SK-N-MC (cell line): ENCODE measurements at places on chromosomes 7 and 10.

DNA sequence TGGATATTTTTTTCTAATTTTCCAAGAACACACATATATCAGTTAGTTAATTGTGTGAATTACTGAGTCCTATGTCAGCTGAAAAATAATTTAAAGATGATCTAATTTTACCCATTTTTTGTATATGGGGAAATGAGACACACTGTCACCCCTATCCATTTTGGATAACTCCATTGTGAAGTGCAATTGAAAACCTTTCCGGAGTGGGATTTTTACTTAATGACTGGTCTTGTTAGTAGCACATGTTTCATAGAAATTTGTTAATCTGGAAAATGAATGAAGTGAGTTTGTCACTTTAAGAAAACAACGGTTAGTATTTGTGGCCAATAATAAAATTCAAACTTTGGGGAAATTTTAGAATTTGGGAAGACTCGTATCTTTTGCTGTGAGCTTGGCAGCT lies 2.0 kb downstream of the GARS1 start:
- DNase-seq: no peak

DNA sequence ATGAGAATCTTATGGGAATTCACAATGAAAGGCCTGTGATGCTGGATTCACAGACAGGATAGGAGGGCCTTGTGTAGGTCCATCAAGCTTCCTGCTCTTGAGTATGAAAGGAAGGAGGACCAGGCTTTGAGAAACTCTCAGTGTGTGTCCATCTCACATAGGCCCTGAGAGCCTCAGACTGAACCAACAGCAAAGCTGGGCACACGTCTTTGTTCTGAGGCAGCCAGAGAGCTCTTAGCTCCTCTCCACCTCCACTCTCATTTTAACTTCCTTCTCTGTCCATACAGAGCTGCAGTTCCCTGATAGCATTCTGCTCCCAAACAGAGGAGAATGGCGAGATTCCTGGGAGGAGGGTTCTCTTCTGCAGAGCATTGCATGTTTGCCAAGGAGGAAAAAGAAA lies 515.6 kb downstream of the CALN1 start:
- DNase-seq: no peak

DNA sequence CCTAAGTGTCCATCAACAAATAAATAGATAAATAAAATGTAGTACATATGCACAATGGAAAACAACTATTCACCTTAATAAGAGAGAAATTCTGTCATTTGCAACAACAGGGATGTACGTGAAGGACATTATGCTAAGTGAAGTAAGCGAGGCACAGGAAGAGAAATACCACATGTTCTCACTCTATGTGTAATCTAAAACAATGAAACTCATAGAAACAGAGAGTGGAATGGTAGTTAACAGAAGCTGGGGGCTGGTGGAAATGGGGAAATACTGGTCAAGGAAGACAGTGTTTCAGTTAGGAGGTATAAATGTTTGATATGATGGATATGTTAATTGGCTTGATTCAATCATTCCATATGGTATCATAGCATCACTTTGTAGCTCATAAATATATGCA lies 43.1 kb downstream of the ARL4A start:
- DNase-seq: no peak

DNA sequence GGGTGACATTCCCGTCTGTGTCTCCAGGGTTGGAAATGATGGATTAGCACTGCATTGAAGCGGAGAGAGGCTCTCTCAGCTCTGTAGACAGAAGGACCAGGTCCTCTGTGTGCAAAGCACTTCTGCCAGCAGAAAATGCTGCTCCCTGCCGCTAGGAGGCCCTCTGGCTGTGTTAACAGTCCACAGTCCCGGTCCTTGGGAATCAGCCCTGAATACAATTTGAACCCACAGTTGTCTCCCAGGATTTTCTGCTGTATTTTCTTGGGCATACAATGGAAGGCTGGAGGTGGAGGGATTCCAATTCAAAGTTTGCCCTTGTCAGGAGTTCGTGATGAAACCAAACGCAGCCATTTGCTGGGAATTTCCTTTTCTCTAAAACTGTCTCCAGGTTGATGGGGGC lies 205.2 kb downstream of the GLRX3 start:
- no peak for DNase-seq

DNA sequence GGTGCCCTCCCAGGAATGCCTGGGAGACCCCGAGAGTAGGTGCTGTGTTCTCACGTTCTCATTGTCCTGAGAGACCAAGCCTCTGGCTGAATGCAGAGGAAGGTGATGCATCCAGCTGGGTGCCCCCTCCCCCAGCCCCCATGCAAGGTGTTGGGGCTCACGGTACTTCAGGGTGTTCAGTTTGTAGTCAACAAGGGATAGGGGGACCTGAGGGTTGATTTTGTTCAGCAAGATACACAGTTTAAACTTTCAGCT lies 60.4 kb upstream of the DUSP5 start:
- DNase-seq: no peak

- no peak for DNase-seq
Measured at GRCh38 chr7:95772298-95772770, at the start of gene DYNC1I1. DYNC1I1 (plus strand) TSS chr7:95772554; CDS start chr7:95804730, 32,176 bp downstream.

GRCh38 chr7:118005026-118005425 lies 131.8 kb upstream of the CTTNBP2 start:
- DNase-seq: no peak

GRCh38 chr7:13872709-13873108 lies 116.8 kb downstream of the ETV1 start:
- DNase-seq: no peak

DNA sequence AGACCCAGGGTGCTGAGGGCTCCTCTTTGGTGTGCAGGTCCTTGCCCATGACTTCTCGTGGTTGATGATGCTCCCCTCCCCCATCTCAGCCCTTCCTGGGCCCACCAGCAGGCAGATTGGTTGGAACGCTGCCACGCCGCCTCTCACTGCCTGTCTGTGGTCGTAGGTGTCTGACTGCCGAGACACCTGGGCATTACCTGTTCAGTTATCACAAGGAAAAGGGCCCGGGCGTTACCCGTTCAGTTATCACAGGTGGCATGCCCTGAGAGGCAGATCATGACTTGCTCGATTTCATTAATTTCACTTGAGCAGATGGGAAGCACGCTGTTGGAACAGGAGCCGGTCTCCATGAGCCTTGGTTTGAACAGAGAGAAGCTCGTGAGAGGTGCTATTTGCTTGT lies 42.5 kb downstream of the TACR2 start:
- no peak for DNase-seq

DNA sequence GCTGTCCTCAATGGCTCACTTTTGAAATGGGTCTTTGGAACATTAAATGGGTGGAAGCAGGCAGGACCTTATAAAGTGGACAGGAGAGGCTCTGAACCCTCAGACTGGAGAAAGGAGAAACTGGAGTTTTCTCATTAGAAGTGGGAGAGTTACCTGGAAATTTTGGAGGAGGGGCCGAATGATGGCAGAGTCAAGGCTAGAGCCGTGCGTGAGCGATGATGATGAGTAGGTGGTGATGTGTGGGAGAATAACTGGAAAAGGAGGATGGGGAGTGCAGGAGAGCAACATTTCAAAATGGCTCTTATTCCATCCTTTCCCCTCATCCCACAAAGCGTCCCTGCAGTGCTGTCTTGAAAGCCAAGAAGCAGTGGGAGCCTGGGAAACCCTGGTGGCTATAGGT lies 274.0 kb downstream of the LRMDA start:
- no peak for DNase-seq

- no peak for DNase-seq
Measured at GRCh38 chr10:48429309-48429708, 122.8 kb downstream of the MAPK8 start.

- DNase-seq: no peak
Measured at GRCh38 chr7:142805350-142806021, 34.7 kb downstream of the PRSS2 start.

DNA sequence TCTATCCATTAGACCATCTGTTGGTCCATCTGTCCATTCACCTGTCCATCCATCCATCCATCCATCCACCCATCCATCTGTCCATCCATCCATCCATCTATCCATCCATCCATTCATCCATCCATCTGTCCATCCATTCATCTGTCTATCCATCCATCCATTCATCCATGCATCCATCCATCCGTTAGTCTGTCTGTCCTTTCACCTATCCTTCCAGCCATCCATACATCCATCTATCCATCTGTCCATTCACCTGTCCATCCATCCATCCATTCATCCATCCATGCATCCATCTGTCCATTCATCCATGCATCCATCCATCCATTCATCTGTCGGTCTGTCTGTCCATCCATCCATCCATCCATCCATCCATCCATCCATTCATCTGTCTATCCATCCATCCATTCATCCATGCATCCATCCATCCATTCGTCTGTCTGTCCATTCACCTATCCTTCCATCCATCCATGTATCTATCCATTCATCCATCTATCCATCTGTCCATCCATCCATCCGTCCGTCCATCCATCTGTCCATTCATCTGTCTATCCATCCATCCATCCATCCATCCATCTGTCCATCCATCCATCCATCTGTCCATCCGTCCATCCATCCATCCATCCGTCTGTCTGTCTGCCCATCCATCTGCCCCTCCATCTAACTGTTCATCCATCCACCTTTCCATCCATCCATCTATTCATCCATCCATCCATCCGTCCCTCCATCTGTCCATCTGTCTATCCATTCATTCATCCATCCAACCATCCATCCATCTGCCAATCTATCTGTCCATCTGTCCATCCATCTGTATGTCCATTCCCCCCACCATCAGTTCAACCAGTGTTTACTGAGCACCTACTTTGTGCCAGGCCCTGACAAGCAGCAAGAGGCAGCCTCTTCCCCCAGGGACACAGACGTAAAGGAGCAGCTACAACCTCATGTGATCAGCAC lies 4.8 kb upstream of the LFNG start:
- DNase-seq: no peak

- DNase-seq: no peak
Measured at GRCh38 chr10:11661441-11661840, 50.0 kb upstream of the USP6NL start.

- no peak for DNase-seq
Measured at GRCh38 chr10:32979041-32979440, 21.0 kb upstream of the ITGB1 start.

GRCh38 chr7:27130540-27131389 lies at the start of gene HOXA4:
HOXA4 (minus strand) TSS chr7:27130757; CDS start chr7:27130733, 24 bp downstream.
- no peak for DNase-seq

DNA sequence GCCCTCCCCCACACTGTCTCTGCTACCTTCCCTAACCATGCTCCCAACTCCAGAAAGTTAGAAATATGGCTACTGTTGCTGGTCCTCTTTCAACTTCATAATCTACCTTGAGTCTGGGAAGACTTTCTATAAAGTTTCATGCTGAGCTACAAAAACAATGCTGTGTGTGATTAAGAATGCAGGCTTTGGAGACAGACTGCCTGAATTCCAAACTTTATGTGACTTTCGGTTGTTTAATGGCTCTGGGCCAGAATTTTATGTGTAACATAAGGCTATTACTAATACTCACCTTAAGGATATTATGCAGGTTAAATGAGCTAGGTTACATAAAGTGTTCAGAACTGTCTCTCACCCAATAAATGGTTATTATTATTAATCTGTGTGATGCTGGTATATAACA lies 19.1 kb downstream of the BET1 start:
- no peak for DNase-seq

GRCh38 chr7:30841801-30842541 lies 69.7 kb upstream of the AQP1 start:
- no peak for DNase-seq

DNA sequence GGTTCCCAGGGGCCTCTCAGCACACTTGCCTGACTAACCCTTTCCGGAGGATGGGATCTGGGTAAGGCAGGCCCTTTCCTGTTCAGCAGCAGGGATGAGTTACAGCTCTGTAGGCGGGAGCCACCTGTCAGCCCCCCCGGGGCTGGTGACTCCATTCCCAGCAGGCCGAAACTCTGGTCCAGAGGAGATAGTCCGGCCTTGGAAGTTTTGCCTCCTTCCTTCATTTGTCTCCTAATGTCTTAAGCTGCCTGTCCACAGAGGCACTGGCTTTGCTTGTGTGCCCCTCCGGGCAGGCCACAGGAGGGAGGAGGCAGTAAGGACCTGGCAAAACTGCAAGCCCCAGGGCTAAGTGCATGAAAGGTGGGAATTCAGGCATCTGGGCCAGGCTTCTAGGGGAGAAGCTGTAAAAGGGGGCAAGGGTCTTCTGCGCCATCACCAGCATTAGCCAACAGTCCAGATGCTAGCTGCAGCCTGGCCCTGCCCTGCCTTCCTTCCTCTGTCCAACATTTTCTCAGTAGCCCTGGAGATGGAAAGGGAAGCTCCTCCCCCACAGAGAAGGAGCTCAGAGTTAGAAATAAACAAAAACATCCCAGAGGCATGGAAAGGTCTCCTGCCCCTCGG lies 1.2 kb downstream of the ADIRF start:
- no peak for DNase-seq

- no peak for DNase-seq
Measured at GRCh38 chr7:81004098-81004497, 85.2 kb upstream of the SEMA3C start.

DNA sequence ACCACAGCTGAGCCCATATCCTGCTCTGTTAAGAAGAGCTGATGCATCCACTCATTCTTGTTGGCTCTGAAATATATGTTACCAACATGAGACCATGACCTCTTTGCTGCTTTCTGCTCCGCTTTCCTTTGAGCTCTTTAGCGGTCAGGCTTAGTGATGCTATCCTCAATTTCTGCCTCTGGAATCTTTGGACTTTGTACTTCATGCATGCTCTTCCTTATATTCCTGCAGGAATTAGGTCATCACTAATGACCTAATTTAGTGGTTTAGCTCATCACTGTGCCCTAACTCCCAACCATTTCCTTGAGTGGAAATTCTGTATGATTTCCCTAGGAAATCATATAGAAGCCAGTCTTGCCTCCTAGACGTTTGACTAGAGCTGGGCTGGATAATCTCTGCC lies 119.5 kb downstream of the AOAH start:
- no peak for DNase-seq

GRCh38 chr7:85239109-85239508 lies 52.3 kb upstream of the SEMA3D start:
- DNase-seq: no peak

- no peak for DNase-seq
Measured at GRCh38 chr10:306675-307185, 171.5 kb downstream of the ZMYND11 start.

- no peak for DNase-seq
Measured at GRCh38 chr7:85702348-85702747, 515.5 kb upstream of the SEMA3D start.

DNA sequence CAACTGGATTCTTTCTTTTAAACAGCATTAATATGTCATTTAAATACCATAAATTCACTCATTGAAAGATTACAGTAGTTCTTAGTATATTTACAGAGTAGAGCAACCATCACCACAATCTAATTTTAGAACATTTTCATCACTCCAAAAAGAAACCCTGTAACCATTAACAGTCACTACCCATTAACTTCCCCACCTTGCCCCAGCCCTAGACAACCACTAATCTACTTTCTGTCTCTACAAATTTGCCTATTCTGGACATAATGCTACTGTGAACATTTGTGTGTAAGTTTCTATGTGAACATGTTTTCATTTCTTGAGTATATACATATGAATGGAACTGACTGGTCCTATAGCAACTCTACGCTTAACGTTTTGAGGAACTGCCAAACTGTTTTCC lies 42.4 kb downstream of the P4HA1 start:
- no peak for DNase-seq
